CD4-positive, alpha-beta T cell treated with Interleukin-21 for 1 hour (primary cell): ENCODE measurements at places on chromosomes 2 and 18.
A peak's percentile ranks its signal among the peaks of the same experiment; 100 is the strongest.

GRCh38 chr2:118721817-118722551, 125.5 kb downstream of the EN1 start:
- no peak for DNase-seq

- no peak for DNase-seq
Observed at GRCh38 chr2:83196225-83196624, 1262.9 kb downstream of the SUCLG1 start.

DNA sequence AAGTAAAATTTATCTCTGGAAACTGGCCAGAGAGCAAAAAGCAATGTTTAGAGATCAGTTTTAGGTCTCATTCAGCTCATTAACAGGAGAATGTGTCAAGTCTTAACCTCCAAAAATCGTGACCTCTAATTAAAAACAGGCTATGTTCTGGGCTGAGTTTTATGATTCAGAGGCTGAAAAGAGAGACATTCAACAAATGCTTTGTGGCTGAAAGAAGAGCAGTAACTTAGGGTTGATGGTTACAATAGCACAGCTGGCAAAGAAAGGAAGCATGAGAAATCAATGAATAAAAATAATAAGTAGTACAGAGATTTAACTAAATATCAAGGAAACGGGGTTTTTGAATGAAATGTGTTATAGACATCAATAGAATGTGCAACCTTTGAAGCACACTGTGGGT, 13.1 kb downstream of the TGIF1 start:
- DNase-seq = no peak

DNA sequence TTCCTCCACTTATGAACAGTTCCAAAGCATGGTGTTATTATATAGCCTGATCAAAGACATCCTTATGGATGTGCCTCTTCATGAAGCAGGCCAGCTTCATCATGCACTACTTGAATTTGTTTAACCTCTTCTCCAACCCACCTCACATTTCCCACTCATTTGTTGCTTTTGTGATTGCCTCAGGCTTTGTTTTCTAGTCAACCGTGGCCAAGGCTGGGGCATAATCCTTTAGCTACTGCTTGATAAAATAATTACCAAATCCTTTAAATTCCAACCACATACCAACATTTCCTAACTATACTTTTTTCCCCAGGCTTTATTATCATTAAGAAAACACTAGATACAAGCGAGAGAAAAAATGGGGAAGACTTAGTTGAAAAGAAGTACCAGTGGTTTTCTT, 39.6 kb upstream of the SCN1A start:
- DNase-seq = no peak

DNA sequence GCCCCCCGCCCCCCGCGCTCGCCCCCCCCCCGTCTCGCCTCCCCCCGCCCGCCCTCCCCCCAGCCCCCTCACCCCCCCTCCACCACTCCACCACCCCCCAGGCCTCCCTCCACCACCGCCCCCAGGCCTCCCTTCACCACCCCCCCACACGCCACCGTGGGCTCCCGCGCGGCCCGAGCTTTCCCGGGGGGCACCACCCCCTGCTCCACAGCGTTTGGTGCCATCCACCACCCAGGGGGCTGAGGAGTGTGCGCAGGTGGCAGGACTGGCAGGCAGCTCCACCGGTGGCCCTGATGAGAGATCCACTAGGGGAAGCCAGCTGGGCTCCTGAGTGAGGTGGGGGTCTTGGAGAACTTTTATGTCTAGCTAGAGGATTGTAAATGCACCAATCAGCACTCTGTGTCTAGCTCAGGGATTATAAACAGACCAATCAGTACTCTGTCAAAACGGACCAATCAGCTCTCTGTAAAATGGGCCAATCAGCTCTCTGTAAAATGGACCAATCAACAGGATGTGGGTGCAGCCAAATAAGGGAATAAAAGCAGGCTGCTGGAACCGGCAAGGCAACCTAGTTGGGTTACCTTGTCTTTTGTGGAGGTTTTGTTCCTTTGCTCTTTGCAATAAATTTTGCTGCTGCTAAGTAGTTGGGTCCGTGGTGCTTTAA, 43.0 kb upstream of the ITSN2 start:
- DNase-seq = peak; percentile 1

GRCh38 chr2:77034445-77034844, 487.7 kb downstream of the LRRTM4 start:
- no peak for DNase-seq

DNA sequence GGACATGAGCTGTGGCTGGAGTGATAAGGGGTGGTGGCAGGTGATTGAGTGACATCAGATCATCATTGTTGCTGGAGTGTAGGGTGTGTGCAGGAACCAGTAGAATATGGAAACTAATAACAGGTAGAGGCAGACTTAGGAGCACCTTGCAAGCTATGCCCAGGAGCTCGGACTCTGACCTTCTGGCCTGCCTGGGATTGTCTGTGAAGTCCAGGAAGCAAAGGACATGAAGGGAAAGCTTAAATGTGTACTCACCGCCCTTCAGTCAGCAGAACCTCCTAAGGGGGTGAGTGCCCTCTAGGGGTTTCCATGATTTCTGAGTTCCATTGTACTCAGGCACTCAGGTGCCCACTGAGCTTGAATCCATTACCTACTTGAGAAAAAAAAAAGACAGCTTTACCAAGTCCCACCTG, 104.2 kb downstream of the CRIM1 start:
- no peak for DNase-seq

DNA sequence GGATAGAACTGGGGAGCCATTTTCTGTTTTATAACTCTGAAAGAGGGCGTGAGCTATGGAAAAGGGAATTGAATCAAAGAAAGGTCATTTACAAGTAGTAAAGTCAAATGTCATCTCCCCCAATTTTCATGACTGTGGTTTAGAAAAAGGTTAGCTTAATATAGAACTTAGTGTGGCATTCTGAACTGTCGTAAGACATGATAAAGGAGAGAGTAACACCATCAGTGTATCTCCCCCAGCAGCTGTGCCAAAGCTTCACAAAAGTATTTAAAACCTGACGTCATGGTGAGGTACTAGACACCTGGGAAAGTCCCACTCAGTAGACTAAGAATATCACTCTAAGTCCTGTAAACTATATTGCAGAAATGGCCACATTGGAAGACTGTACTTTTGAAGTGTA, 5.8 kb upstream of the IKZF2 start:
- peak; percentile 31 for DNase-seq

DNA sequence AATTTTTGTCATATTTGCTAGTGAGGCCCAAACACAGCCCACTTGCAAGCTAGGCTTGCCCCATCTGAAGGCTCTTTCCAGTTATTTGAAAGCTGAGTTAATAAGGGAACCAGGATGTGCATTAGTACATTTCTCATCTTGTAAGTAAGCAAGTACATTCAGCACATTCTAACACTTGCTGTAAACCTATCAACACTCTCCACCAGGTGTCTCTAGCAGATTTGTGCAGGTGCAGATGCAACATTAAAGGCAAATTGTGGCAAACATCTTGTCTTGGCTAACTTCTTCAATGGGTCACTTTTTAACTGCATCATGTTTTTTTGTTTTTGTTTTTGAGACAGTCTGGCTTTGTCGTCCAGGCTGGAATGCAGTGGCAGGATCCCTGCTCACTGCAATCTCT, 25.3 kb upstream of the MFSD6 start:
- peak; percentile 74 for DNase-seq

GRCh38 chr2:200026332-200027230, 71.2 kb downstream of the MAIP1 start:
- DNase-seq = no peak

DNA sequence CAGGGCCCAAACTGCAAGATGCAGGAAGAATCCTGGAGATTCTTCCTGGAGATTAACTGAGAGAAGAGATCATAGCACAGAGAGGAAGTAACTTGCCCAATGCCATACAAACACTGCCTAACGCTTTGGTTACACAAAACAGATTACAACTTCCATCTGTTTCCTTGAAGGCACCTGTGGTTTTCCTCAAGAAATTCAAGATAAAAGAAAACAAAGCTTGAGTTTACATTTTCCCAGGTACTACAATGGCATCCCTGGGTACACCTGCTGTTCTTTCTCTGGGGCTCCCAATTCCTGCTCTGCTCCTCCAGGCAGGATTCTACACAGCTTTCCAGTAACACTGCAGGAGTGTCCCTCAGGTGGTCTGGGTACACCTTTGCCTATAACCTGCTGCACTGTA, 781.9 kb upstream of the ID2 start:
- no peak for DNase-seq

- peak; percentile 56 for DNase-seq
Observed at GRCh38 chr2:60882971-60883753, 1.8 kb downstream of the REL start.

- no peak for DNase-seq
Observed at GRCh38 chr18:70279470-70279869, 9.4 kb upstream of the SOCS6 start.

DNA sequence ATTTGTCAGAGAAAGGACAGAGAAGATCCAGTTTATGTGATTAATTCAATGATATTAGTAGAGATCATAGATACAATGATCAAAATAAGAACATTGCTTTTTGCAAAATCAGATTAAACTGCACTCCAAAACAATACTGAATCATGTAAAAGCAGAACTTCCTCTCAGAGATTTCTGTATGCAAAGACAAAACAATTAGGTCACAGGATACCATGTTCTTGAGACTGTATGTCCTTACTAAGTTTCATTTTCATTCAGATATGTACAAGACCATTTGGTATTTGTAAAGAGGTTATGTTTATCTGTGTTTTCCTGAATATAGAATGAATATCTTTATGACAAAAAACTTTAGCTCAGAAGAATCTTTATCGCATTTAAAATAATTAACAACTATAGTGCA, 161.8 kb downstream of the DLGAP1 start:
- no peak for DNase-seq

- DNase-seq = no peak
Observed at GRCh38 chr2:239389414-239390329, 11.1 kb downstream of the HDAC4 start.

DNA sequence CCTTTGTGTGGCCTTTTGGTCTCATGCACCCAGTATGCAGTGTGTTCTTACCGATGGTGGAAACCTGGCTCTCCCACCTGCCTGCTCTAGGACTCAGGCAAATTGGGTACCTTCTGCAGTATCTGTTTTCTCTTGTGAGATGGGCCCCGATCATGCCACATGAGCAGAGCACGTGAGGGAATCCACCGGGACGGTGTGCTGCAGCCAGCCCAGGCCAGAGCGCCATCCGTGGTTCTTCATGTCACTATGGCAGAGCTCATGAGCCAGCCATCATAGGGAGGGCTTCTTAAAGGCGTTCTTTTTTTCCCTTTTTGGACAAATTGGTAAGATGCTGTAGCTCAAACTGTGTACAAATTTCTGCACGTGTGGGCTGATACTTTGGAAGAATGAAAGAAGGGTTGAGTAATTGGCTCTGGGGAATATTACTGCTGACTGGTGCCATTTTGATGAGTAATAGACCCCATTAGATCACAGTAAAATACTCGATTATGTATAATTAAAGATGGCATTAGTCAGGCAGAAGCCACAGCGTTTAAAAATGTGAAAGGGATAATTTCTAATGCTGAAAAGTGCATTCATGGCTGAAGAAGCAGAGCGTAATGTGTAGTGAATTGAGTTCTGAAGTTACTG, 19.2 kb downstream of the SH3RF3 start:
- no peak for DNase-seq

DNA sequence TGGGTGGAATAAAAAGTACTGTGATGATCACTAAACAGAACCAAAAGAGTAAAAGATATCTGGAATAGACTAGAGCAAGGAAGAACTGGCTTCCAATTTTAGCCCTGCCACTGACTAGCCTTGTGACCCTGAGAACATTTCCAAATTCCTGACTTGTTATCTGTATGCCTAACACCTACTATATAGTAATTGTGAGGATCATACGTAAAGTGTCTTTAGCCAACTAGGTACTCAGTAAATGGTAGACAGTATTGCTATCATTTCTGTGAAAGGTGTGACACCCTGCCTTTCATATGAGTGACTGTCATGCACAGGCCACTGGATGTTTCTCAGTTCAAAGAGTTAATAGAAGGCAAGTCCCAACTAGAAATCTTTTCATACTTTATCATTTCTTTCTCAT, 29.8 kb downstream of the CYTIP start:
- DNase-seq = peak; percentile 55

- DNase-seq = no peak
Observed at GRCh38 chr2:155825876-155826275, 506.6 kb downstream of the NR4A2 start.

DNA sequence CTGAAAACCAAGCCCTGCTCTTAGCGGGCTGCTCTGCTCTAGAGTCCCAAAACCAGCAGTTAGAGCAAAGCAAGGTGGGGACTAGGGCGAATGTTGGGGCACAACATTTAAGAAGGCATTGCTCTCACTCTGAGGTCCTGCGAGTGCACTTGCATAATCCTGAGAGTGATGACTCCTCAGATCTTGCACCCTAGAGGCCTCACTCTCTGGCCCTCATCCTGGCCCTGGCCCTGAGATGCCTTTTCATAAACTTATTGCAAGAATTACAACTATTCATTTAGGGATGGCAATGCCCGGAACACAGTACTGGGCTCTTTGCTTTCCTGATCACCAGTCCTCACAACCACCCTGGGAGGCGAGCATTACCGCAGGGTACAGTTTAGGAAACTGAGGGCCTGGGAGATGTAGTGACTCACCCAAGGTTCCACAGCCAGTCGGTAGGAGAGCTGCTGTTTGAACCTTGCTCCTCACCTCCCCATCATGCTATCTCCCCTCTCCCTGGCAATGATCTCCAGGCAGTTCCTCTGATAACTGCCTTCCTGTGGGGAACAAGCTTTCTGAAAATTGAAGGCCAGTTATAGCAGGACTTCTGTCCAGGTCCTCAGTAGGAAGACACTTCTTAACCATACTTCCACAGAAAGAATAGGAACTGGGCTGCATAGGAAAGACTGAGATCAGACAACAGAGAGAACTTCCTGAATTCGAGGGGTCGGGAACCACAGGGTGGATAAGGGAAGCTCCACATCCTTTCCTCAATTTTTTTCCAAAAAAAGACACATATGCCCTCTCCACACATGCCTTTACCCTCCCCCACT, 91.3 kb downstream of the TNS1 start:
- no peak for DNase-seq

DNA sequence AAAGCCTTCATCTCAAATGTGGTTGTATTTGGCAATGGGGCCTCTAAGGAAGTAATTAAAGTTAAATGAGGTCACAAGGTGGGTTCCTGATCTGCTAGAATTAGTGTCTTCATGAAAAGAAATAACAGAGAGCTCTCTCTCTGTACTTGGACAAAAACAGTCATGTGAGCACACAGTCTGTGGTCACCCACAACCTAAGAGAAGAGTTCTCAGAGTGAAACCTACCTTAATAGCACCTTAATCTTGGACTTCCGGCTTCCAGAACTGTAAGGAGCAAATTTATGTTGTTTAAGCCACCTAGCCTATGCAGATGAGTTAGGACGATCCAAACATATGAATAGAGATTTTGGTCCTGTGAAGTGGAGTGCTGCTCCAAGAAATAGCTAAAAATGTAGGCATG, 758.9 kb downstream of the LRRTM4 start:
- DNase-seq = no peak

- DNase-seq = no peak
Observed at GRCh38 chr2:185373229-185373628, 365.4 kb upstream of the FSIP2 start.

- peak; percentile 18 for DNase-seq
Observed at GRCh38 chr2:71067567-71068217, 756 bp upstream of the NAGK start.

GRCh38 chr18:56089612-56090258, 501.7 kb upstream of the TCF4 start:
- no peak for DNase-seq

GRCh38 chr2:199282309-199282708, 175.4 kb downstream of the SATB2 start:
- DNase-seq = no peak
